Activated gamma-delta T cell treated with Interleukin-2 at 50 U/mL for 16 hours (primary cell): ENCODE measurements at places on chromosomes 16 and 17.
A peak's percentile ranks its signal among the peaks of the same experiment; 100 is the strongest.

GRCh38 chr17:81712468-81713003 lies 452 bp downstream of the SLC25A10 start:
- DNase-seq = no peak

GRCh38 chr16:81003064-81003463 lies 3.6 kb downstream of the CMC2 start:
- no peak for DNase-seq

DNA sequence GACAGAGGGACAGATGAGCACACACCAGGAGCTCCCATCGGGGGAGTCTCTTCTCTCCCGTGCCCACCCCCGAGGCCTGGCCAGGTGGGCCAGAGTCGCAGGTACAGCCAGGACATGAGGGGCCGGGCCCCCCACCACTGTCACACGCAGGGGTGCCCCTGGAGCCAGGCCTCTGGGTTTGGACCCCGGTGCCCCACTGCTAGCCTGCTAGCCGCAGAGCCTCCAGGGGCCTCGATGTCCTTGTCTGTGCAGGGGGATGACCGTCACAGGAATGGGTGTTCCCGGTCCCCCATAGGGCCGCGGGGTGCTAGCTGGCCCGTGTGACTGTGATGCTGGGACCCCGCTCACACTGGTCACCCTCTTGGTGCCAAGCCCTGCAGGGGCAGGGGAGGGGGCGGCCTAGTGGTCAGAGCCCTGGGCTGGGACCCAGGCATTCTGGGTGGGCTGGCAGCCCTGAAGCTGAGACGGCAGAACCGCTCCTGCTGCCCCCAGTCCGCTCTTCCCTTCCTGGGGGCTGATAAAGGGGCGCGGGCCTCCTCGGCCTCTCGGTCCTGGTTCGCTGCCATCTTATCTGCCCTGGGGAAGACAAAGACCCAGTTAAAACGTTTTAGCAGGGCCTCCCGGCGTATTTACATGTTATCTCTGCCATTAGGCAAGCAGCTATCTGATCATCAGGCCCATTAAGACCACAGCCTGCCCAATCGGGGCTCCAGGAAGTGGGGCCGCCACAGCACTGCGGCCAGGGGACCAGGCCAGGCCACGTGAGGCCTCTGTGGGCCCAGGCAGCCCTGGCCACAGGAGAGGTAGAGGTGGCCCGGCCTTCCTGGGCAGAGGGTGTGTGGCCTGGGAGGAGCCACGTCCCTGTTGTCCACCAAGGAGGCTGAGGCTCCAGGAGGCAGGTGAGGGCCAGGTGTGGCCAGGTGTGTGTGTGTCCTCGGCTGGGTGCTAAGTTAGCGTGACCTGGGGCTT lies 57.2 kb upstream of the ZC3H18 start:
- no peak for DNase-seq

GRCh38 chr17:37301288-37301687 lies 74.5 kb upstream of the C17orf78 start:
- DNase-seq = no peak

DNA sequence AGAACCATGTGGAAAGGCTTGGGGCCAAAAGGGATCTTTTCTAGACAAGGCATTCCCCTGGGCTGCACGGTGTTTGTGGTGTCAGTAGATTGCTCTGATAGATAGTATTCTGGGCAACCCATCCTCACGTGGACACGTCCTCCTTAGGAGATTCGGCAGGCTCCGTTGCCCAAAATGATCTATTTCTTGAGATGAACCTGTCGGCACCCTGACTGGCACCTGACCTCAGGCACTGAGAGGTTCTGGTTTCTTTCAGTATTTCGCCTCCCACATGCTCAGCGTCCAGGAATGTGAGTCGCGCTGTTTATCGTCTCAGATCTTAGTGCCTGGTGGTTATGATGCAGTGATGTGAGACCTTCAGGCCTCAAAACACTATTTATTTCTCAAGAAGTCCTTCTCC lies 89.7 kb downstream of the MARCHF10 start:
- DNase-seq = no peak

- DNase-seq = no peak
Observed at GRCh38 chr16:88690341-88691128, 4.2 kb upstream of the SNAI3 start.

- no peak for DNase-seq
Observed at GRCh38 chr16:30490210-30490609, 17.7 kb downstream of the ITGAL start.

DNA sequence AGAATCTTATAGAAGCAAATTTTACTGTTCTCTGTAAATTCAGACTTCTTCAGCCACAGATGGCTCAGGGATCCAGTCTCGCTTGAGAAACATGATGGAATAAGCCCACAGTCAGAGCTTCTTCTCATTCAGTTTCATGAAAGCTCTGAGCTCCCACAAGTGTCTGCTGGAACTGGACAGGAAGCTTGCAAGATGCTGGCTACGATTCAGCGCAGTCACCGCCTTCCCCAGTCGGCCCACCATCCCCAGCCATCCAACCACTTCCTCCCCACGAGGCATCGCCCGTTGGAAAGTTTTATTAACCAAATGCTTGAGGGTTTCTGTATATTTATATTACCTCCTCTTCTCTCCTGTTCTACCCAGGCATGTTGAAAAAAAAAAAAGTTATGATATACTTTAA lies 171.7 kb downstream of the ZFHX3 start:
- no peak for DNase-seq

GRCh38 chr17:48970224-48970623 lies 1.8 kb upstream of the GIP start:
- DNase-seq = no peak

DNA sequence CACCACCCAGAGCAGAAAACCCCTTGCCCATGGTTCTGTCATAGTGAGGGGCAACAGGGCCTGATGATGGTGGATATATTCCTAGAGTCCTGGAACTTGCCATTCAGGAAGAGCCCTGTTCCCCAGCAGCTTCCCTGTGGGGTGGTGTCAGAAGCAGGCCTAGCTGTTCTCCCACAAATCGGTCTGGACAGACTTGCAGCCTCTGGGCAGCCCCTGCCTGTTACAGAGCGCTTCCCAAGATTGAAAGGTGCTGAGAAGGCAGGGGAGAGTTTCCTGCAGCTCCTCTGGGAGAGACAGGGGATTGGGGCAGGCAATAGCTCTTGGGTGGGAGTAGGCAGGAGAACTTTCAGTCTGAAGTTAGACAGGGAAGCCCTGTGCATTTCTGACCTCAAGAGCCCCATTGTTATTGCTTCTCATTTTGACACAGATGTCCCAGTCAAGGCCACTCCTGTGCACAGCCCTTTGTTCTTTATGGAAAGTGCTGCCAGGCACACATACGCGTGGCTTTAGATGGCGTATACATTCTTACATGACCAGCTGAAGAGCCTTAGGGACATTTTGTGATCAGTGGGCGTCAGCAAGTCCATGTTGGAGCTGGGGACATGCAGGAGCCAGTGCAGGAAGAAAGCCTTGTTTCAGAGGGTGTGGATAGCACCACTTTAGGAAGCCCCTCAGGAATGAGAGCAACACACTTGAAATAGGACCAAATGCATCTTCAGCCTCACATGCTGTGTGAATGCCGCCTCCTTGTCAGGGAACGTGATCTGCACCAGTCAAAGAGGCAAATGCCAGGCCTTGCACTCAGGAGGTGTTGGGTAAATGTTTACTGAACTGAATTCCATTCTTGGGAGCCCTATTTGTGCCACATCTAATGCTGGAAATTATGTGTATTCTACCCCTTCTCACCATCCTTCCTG lies 67.5 kb downstream of the GNAO1 start:
- DNase-seq = no peak

DNA sequence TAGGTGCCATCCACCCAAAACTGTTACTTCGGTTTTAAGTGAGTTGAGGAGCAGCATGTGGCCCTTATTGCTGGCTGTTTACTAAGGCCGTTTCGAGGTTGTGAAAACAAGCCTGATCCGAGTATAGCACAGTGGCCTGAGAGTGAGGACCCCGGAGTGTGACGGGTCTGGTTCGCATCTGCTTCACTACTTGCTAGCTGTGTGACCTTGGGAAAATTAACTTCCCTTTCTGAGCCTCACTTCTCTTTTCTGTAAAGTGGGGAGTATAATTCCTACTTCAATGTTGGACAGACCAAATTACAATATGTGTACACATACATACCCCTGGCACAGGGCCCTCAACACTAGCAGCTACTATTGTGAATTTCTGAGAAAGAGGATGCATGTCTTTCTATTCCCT lies 11.7 kb upstream of the HEATR6 start:
- DNase-seq = no peak

DNA sequence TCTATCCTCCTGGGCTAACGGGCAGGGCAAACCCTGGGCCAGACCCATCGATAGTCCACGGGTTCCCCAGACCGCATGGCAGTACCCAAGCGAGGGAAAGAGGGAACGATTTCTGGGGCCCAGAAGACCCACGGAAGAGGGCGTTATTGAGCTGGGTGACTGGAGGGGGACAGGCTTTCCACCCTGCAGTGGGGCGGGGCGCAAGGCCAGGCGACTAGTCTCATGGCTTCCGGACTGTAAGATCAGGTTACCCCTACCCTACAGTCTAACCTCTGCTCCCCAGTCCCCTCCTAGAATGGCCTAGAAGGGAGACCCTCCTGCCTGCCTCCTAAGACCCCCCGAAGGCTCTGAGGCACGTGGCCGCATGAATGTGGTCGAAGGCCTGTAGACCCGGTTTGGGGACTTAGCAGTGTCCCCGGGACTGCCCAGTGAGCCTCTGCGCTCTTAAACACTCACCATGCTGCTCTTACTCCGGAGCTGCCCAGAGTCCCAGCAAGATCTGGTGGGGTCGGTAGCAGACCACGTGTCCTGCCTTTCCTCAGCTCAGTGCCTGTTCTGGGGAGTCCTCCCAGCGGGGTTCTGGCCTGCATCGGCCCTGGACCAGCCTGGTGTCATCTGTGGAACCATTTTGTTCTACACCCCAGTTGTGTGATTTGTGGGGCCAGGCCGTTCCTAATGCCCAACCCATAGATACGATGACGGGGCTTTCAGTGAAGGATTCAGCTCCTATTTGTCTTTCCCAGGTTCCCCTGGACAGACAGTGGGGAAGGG lies 13.2 kb upstream of the AURKB start:
- DNase-seq = peak; percentile 45

DNA sequence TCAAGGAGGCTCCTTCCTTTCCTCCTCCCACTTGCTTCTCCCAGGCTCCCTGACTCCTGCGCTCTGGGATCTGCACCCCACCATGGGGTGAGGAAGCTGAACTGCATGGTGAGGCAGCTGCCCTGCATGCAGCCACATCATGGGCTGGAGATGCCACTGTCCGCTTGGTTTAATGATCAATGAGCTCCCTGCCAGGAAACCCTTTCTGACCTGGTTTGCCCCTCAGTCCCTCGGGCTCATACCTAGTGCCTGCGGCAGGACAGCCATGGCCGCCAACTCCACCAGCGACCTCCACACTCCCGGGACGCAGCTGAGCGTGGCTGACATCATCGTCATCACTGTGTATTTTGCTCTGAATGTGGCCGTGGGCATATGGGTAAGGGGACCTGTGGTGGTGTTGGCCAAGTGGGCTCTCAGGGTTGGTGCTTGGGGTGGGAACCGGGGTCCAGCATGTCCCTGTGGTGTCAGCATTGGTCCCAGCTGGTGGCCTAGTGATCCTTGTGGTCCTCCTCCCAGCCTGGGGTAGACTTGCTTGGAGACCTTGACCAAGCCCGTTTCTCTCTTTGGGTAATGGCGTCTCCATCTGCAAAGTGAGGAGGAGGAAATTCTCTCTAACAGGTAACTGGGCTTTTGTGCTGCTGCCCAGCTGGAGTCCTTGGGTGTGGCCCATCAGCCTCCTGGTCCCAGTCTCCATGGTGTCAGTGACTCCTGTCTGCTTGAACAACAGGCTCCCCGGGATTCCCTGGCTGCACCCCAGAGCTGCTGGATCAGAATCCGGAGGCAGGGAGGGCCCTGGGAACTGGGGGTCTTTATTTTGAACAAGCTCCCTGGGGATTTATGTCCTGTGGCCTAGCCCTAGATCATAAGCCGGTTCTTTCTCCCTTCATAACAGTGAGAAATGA lies at the start of gene SLC5A10:
TSS of gene SLC5A10 (plus strand) at position 225 of the 902 bp plus-strand sequence. CDS start at position 266, 41 bp downstream.
- DNase-seq = no peak

GRCh38 chr17:43423777-43424455 lies 25.1 kb downstream of the ARL4D start:
- DNase-seq = no peak

- DNase-seq = no peak
Observed at GRCh38 chr16:24688359-24688758, 41.1 kb upstream of the TNRC6A start.

- peak; percentile 22 for DNase-seq
Observed at GRCh38 chr16:86664522-86665318, 86.4 kb downstream of the FOXL1 start.

GRCh38 chr16:27781981-27782880 lies 232.3 kb downstream of the KATNIP start:
- DNase-seq = no peak

DNA sequence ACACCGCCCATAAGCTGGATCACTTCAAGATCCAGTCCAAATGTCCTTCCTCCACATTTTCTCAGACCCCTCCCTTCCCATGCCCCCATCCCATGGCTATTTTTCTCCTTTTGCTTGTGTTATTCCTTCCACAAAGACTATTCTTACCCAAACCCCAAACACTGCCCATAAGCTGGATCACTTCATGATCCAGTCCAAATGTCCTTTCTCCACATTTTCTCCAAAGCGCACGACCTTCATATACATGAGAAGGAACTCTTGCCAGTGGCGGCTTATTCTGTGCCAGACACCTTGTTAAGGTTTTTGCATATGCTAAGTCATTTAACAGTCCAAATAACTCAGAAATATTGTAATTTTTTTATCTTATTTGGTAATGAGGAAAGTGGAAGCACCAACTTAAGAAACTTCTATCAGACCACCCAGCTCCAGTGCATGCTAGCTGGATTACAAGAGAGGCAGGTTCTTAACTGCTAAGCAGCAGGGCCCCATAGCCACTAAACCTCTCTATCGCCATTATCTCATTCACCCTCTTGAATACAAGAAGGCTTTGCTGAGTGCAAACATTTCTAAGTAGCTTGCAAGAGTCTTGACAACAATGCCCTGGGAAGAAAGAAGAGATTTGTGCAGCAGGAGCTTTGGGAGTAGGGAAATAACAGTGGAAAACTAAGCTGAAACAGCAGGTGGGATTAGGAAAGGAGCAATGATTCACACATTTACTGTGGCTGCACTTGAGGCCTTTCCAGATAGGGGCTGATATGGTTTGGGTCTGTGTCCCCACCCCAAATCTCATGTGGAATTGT lies 428.2 kb upstream of the MAF start:
- no peak for DNase-seq

- no peak for DNase-seq
Observed at GRCh38 chr17:81338274-81339190, 43.4 kb upstream of the SLC38A10 start.

GRCh38 chr17:79126139-79126538 lies 51.5 kb downstream of the ENGASE start:
- DNase-seq = no peak

DNA sequence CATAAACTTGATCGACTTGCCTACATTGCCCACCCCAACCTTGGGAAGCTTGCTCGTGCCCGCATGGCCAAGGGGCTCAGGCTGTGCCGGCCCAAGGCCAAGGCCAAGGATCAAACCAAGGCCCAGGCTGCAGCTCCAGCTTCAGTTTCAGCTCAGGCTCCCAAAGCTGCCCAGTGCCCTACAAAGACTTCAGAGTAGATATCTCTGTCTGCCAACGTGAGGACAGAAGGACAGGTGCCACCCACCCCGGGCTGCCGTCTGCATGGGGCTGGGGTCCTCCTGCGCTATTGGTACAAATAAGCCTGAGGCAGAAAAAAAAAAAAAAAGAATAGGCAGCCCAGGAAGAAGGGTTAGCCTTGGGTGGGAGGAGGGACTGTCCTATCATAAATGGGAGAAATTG lies 37.1 kb downstream of the DNAH2 start:
- DNase-seq = no peak

- no peak for DNase-seq
Observed at GRCh38 chr17:79431175-79431574, 179.7 kb downstream of the RBFOX3 start.

- no peak for DNase-seq
Observed at GRCh38 chr16:60641067-60641665, 1395.1 kb downstream of the CDH8 start.
